ENCODE measurements at places on chromosomes 5 and 9.

GRCh38 chr5:110441035-110441434, 285.4 kb downstream of the TMEM232 start:
- H3K4me3 ChIP-seq: no peak overlapping the region
- H3K27ac ChIP-seq: no peak overlapping the region
- no peak for DNase-seq
- no peaks in the 10 kb centered on the region for H3K4me1 ChIP-seq
- H3K27me3 ChIP-seq: no peaks in the 10 kb centered on the region

- no peak for DNase-seq
- no peaks in the 10 kb centered on the region for H3K27me3 ChIP-seq
- H3K27ac ChIP-seq: no peak overlapping the region
- H3K36me3 ChIP-seq: no peaks in the 10 kb centered on the region
Measured at GRCh38 chr5:138037271-138037670, 4.4 kb upstream of the FAM13B start.

DNA sequence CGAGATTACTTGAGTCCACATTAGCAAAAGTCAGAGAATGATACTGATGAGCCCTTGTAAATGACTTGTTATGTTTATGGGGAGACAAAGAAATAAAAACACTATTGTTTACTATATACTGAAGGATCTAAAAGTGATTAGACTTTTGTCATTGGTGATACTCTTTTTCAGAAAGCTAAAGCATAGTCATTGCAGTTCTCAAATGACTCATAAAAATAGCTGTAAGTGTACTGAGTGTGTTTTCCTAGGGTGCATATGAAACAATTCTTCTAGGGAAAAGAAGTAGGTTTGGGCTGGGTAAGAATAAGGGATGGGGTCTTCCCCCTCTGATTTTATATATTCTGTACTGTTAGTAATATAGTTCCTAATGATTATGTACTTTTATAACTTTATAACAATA, 32.6 kb downstream of the WDR36 start:
- H3K27me3 ChIP-seq: no peaks in the 10 kb centered on the region
- no peak overlapping the region for H3K27ac ChIP-seq
- no peak for DNase-seq
- H3K4me1 ChIP-seq: no peaks in the 10 kb centered on the region
- H3K4me3 ChIP-seq: no peak overlapping the region
- H3K36me3 ChIP-seq: peaks cover 6% of the 10 kb centered on the region

DNA sequence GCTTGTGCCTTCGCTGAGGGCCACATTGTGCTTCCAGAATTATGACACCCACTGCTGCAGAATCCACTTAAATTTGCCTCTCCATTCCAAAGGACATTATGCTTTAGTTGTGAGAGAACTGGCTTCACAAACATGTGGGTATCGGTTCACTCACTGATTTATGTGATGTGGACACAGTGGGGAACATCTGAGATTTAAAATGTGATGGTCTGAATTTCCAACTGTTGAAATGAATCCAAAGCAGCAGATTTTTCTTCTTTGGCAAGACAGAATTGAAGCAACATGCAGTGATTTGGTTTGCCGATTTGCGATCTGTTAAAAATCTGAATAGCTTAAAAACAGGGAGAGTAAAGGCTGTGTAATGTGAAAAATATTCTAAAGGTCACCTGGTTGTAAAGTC, 20.3 kb downstream of the PCSK5 start:
- H3K36me3 ChIP-seq: no peaks in the 10 kb centered on the region
- DNase-seq: no peak
- H3K4me1 ChIP-seq: no peaks in the 10 kb centered on the region
- H3K4me3 ChIP-seq: no peak overlapping the region
- no peaks in the 10 kb centered on the region for H3K27me3 ChIP-seq
- no peak overlapping the region for H3K27ac ChIP-seq

DNA sequence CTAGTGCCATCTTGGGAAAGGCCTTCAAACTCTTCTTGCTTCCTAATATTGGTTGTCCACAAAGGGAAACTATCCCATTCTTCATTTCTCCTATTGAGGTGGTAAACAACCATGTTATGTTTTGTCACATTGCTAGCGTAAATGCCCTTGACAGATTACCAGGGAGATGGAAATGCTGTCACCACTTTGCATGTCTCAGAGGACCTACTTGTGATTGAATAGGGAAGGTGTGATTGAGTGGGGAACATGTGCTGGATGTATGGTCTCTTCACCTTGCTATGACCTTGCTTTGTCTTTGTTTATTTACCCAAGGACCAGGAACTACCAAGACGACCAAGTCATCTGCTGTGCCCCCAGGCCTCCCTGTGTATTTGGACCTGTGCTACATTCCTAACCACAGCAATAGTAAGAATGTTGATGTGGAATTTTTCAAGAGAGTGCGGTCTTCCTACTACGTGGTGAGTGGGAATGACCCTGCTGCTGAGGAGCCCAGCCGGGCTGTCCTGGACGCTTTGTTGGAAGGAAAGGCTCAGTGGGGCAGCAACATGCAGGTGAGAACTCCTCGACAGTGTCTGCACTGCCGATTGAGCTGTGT, 96.1 kb downstream of the MAP1B start:
- H3K27ac ChIP-seq: no peak overlapping the region
- H3K36me3 ChIP-seq: no peaks in the 10 kb centered on the region
- peaks cover 7% of the 10 kb centered on the region for H3K27me3 ChIP-seq
- no peak overlapping the region for H3K4me3 ChIP-seq

DNA sequence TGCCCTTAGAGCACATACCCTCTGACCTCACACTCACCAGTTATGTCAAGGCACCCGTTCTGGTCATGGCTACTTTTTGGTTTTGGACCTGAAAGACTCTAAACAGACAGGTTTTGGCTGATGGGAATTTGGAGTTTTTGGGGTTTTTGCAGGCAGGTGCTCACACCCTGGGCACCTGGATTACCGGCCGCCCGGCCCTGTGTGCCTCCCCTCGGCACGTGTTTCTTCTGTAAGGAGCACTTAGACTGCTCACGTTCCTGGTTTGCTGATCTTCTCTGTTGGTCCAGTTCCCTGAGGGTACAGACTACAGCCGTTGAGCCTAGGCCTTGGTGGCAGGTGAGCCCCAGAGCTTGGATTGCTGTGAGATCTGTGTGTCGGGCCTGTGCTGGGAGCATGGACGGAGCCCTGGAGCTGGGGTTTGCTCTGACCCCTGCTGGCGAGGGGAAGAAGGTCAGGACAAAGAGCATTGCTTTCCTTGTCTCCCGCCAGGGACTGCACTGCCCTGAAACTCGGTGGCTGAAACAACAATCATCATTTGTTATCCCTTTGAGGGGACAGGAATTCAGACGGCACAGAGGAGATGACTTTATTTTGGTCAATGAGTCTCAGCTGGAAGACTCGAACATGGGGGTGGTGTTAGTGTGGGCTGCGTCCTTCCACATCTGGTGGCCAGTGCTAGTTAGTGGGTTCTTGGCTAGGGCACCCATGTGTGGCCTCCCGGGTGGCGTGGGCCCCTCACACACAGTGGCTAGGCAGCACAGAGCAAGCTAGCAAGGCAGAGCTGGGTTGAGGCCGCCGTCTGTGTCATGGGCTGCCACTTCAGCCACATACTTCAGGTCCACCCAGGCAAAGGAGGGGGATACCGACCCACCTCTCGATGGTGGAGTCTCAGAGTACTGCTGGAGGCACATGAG, 76.4 kb downstream of the EHMT1 start:
- H3K27me3 ChIP-seq: no peaks in the 10 kb centered on the region
- peaks cover 3% of the 10 kb centered on the region for H3K36me3 ChIP-seq
- DNase-seq: no peak

GRCh38 chr5:151808451-151809169, 36.9 kb downstream of the G3BP1 start:
- no peak overlapping the region for H3K4me3 ChIP-seq
- H3K27me3 ChIP-seq: no peaks in the 10 kb centered on the region
- H3K4me1 ChIP-seq: no peaks in the 10 kb centered on the region
- no peak overlapping the region for H3K27ac ChIP-seq

GRCh38 chr5:168602517-168602916, 23.3 kb upstream of the PANK3 start:
- H3K27me3 ChIP-seq: no peaks in the 10 kb centered on the region
- no peak for DNase-seq
- H3K27ac ChIP-seq: no peak overlapping the region
- no peaks in the 10 kb centered on the region for H3K4me1 ChIP-seq

DNA sequence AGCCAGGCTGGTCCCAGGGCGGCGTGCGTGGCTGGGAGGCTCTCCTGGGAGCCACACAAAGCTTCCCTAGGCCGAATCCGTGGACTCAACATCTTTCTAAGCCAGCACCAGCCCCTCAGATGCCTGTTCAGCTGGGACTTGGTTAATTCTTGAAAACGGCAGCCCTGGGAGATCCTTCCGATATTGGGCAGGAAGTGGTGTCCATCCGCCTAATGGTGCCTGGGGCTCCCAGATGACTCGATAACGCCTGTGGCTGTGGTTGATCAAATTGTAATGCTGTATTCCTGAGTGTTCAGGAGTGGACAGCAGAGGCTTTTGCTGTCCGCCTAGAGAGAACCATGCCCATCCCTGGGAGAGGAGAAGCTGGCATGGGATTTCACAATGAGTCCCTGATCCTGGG, 14.1 kb downstream of the KCNT1 start:
- H3K4me3 ChIP-seq: no peak overlapping the region
- peaks cover 3% of the 10 kb centered on the region for H3K4me1 ChIP-seq
- no peak overlapping the region for H3K27ac ChIP-seq
- no peaks in the 10 kb centered on the region for H3K36me3 ChIP-seq
- peaks cover 83% of the 10 kb centered on the region for H3K27me3 ChIP-seq

- H3K4me3 ChIP-seq: no peak overlapping the region
- no peaks in the 10 kb centered on the region for H3K36me3 ChIP-seq
- no peak overlapping the region for H3K27ac ChIP-seq
- no peak for DNase-seq
Measured at GRCh38 chr9:132002643-132003318, 76.9 kb downstream of the MED27 start.

- H3K27me3 ChIP-seq: no peaks in the 10 kb centered on the region
- no peak overlapping the region for H3K27ac ChIP-seq
- H3K4me1 ChIP-seq: no peaks in the 10 kb centered on the region
- no peak overlapping the region for H3K4me3 ChIP-seq
- H3K36me3 ChIP-seq: no peaks in the 10 kb centered on the region
Measured at GRCh38 chr5:107289030-107289714, 381.6 kb downstream of the EFNA5 start.

GRCh38 chr5:59506285-59506877, 387.1 kb downstream of the PDE4D start:
- no peak overlapping the region for H3K27ac ChIP-seq
- H3K36me3 ChIP-seq: no peaks in the 10 kb centered on the region
- no peaks in the 10 kb centered on the region for H3K27me3 ChIP-seq
- no peak for DNase-seq
- H3K4me3 ChIP-seq: no peak overlapping the region

DNA sequence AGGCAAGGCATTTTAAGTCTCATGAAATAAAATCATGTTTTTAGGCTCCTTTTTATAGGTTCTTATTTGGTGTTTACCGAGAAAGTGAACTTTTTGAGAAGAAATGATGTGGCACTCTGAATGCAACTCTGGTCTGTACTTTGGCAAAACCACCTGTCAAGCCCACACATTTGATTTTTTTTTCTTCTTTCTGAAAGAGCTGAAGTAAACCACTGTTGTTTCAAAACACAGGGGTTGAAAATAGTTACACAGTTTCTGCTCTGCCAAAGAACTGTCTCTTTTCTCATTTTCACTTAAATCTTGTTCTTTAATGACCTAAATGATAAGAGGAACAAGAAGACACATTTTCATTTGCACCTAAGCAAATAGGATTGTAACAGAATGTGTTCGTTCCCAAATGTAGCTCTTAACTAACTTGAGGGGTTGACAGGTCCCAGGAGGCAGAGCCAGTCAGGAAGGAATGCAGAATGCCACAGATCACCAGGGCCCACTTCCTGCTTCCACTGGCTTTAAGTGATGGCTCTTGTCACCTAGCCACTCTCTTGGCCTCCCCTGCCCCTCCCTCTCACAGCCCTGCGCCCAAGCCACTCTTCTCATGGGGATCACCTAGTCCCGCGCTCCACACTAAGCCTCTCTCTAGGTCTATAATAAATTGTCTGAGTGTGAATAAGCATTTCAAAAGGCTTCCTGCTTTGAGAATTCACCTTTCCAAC, 47.3 kb downstream of the MED27 start:
- no peak overlapping the region for H3K27ac ChIP-seq
- H3K36me3 ChIP-seq: no peaks in the 10 kb centered on the region
- H3K27me3 ChIP-seq: no peaks in the 10 kb centered on the region
- H3K4me3 ChIP-seq: no peak overlapping the region

- peak overlapping the region; percentile 42 for H3K27ac ChIP-seq
- peak overlapping the region; percentile 32 for H3K4me3 ChIP-seq
Measured at GRCh38 chr5:113061846-113062780, 85.5 kb downstream of the DCP2 start.

DNA sequence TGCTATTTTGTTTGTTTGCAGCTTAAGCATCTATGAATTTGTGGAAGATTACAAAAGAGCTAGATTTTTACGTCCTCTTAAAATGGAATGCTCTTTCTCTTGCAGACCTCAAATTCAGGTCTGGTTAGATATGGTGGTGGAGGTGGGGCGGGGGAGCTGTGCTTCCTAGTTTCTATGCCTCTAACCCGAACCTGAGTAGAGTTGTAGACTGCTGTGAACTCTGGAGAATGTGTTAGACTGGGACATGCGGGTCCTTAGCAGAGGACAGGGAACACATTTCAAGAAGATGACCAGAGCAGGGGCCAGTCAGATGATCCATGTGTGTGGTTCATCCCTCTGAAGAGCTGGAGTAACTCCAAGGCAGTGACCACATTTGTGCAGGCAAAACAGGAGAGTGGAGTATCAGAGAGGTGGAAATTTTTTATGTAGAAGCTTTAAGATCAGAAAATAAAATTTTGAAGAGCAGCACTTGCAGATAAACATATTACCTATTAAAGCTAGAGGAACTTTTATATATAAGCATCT, 154.9 kb downstream of the FAM174A start:
- H3K27me3 ChIP-seq: no peaks in the 10 kb centered on the region
- no peaks in the 10 kb centered on the region for H3K4me1 ChIP-seq
- DNase-seq: no peak
- H3K4me3 ChIP-seq: no peak overlapping the region

- peaks cover 5% of the 10 kb centered on the region for H3K4me1 ChIP-seq
- H3K27me3 ChIP-seq: no peaks in the 10 kb centered on the region
- no peaks in the 10 kb centered on the region for H3K36me3 ChIP-seq
- no peak for DNase-seq
- no peak overlapping the region for H3K4me3 ChIP-seq
Measured at GRCh38 chr9:124624735-124624992, 117.5 kb upstream of the NR5A1 start.

- DNase-seq: no peak
- H3K36me3 ChIP-seq: no peaks in the 10 kb centered on the region
- H3K4me3 ChIP-seq: no peak overlapping the region
- peaks cover 13% of the 10 kb centered on the region for H3K4me1 ChIP-seq
- H3K27me3 ChIP-seq: peaks cover 12% of the 10 kb centered on the region
- no peak overlapping the region for H3K27ac ChIP-seq
Measured at GRCh38 chr5:171475596-171475995, 56.1 kb downstream of the FGF18 start.

GRCh38 chr5:96050273-96050880, 88.7 kb upstream of the ELL2 start:
- DNase-seq: no peak
- no peak overlapping the region for H3K4me3 ChIP-seq
- H3K27ac ChIP-seq: no peak overlapping the region
- H3K27me3 ChIP-seq: no peaks in the 10 kb centered on the region
- no peaks in the 10 kb centered on the region for H3K4me1 ChIP-seq
- no peaks in the 10 kb centered on the region for H3K36me3 ChIP-seq
